ENCODE measurements at places on chromosomes 4 and X.

GRCh38 chrX:22952010-22952409, 47.8 kb upstream of the DDX53 start:
- DNase-seq: no peak

DNA sequence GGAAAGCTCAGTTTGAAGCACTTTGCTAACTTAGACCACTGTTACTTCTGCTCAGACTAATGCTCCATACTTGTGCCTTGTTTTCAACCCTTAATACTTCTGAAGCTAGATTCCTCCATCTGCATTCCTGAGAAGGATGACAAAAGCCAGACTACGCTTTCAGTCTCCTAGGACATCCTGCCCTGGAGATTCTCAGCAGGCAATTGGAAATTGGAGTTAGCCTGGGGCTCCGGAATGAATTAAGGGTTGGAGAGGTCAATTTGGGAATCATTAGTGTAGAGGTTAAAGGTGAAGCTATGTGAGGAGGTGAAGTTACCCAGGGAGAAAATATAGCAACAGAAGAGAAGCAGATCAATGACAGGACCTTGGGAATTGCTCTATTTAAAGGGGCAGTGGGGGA, 215.9 kb upstream of the MBNL3 start:
- no peak for DNase-seq

GRCh38 chrX:106050054-106050453, 11.5 kb upstream of the SERPINA7 start:
- no peak for DNase-seq

DNA sequence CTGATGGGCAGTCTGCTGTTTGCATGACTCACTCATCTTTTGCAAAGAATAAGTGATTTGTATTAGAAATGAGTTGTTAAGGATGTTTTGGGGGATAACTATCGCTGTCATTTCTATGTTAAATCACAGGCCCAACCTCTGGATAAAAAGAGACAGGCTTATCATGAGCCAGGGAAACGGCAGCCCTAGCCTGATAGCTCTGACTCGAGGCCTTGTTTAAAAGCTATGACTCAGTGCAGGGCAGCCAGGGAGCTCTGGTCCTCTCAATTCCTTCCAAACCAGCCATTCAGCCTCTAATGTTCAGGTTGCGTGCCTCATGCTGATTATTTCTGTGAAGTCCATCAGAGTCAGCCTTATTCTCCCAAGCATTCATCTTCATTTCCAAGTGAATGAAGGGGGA, 305.9 kb upstream of the HAND2 start:
- DNase-seq: no peak

DNA sequence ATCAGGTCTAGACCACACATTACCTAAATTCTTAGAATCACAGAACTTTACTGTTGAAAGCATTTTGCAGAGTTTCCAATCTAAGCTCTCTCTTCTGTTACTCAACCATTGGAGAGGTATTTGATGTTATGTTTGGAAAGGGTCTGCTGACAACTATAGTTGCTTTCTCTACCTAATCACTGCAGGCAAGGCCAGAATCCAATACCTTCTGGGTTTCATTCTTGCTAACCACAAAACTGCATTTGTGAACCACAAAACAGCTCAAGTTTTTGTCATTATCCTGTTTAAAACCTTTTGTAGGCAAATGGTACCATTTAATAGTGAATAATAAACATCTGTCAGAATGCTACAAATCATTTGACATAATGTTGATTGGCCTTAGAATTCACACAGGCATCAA, 380.1 kb downstream of the GASK1B start:
- no peak for DNase-seq

DNA sequence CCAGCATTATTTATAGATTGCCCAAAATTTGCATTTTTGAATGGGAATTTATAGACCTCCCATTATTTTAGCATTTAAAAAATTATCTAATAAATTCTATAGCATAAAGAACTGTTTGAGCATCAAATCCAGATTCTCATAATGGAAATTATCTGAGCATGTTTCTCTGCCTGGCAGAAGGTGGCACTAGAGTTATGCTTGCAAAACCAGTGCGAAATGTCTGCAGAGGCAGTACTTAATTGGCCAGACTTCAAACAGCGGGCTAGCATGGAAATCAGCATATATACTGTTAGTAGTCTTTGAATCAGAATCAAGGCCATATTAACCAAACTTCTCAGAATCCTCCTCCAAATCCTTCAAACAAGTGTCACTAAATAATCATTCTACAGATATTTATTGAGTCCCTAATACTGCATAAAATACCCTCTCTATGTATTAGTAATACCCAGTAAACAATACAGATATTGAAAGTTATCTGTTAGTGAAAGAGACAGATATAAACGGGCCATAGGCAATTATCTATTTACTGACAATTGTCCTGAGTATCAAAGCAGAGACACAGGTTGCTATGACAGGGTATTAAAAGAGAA, 78.7 kb upstream of the DCLK2 start:
- no peak for DNase-seq

- no peak for DNase-seq
Measured at GRCh38 chr4:177182166-177182565, 127.5 kb upstream of the NEIL3 start.

GRCh38 chr4:23932901-23933308, 43.1 kb upstream of the PPARGC1A start:
- no peak for DNase-seq

DNA sequence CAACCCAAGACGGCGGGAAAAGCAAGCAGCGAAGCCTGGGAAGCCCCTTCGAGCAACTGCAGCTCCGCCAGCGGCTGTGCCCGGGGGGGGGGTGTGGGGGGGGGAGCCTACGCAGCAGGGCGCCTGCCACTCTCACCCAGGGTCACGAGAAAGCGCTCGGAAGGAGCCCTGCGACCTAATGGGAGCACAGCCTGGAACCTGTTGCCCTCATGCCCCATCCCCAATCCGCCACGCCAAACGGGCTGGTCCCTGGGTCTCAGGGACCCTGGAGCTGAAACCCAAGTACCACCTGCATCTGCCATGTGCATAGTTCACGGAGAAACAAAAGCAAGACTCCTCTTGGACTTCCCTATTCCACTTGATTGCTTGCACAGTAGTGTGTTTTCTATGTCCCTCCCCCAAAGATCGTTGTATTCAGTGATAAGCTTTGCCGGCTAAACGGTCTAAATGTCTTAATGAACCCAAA, 359 bp upstream of the GAB3 start:
- DNase-seq: peak; percentile 16
